Transverse colon (tissue), 4 donors: ENCODE measurements at places on chromosomes 7 and 10.

DNA sequence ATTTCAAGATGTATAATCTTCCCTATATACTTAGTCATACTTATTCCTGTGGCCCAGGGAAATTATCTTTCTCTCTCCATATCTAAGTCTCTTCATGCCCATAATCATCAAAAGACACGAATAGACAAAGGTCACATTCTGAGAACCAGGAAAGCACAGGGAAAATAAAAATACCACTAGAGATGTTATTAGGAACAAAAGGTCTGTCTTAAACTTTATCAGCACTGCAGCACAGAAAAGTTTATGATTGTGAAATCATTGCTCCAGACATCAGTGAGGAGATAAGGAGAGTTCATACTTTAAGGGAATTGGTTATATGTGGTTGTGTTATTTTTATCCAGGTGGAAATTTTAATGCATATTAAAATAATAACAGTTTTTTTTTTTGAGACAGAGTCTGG, 974.6 kb upstream of the CELF2 start:
- DNase-seq: no peak

DNA sequence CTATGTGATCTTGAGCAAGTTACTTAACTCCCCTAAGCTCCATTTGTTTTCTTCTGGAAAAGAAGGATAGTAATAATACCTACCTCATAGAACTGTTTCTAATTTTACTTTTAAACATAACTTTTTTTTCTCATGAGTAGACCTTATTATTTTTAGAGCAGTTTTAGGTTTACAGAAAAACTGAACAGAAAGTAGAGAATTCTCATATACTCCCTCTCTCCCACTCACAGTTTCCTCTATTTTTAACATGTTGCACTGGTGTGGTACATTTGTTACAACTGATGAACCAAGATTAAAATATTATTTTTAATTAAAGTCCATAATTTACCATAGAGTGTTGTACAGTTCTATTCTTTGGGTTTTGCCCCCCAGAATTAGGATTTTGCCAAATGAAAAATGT, 221.3 kb upstream of the CSTF2T start:
- DNase-seq: no peak

DNA sequence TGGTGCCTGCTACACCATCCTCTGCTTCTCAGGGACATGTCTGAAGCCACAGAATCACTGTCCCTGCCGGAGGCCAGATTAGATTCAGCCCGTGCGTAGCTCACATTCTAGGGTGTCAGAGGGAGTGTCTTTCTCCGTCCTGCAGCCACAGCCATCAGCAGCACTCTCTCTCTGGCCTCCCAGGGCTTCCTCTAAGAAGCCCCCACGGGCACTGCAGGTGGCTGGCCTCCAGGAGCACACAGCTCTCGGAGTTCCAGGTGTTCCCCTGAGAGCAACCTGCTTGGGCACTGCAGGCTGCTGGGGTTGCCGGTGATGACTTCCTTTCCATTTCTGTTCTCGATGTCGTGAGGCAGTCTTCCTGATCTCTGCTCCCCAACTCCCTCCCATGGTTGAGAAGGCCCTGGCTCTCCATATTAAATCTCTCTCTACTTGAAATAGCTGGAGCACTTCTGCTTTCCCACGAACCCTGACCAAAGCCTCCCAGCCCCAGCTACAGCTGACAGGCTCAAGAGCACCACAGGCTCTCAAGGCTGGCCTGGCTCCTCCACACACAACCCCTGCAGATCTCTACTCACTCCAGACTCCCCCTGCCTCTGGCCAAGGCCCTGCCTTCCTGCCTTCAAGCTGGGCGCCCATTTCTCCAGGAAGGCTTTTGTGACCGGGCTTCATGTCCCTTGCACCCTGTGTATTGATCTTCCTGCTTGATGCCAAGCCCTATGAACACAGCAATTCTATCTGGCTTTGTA, 49.0 kb upstream of the TMEM72 start:
- no peak for DNase-seq

- DNase-seq: no peak
Measured at GRCh38 chr7:142616121-142616643, 133.1 kb upstream of the PRSS1 start.
